Activated T-helper 1 cell treated with anti-CD3 and anti-CD28 coated beads, Interleukin-2, amount 50 U/mL, for 16 hours (primary cell): ENCODE measurements at places on chromosomes 1 and 21.

GRCh38 chr1:246037832-246038231, 469.2 kb downstream of the SMYD3 start:
- no peak for DNase-seq

DNA sequence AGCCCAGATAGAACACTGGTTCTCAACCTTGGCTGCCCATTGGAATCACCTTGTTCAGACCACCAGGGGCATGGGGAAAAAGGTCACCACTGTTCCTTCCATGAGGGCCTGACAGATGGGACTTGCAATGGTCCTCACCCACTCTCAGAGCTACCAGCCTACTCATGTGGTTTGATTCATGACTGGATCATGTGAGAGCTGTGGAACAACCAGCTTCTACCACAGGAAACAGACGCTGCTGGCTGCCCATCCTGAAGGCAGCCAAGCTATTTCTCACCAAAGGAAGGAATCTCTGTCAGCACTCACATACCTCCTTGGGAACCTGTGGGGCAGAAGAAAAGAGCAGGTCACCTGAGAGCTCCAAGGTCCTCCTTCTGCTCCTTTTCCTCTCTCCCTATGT, 53.6 kb downstream of the CAPN8 start:
- DNase-seq, result no peak

DNA sequence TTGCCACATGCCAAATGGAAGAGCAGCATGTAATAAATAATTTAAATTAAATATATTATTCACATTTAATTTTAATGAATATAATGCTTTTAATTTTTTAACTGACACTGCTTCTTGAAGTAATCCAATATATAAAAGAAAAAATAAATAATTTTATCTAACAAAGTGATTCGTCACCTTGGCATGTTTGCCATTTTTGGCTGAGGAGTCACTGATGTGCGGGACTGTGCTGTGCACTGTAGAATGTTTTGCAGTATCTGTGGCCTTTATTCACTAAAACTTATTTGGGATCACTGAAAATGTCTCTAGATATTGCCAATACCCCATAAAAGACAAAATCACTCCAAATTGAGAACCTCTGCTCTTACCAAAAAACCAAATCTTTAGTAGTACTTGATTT, 807.8 kb downstream of the BRINP3 start:
- DNase-seq, result no peak

DNA sequence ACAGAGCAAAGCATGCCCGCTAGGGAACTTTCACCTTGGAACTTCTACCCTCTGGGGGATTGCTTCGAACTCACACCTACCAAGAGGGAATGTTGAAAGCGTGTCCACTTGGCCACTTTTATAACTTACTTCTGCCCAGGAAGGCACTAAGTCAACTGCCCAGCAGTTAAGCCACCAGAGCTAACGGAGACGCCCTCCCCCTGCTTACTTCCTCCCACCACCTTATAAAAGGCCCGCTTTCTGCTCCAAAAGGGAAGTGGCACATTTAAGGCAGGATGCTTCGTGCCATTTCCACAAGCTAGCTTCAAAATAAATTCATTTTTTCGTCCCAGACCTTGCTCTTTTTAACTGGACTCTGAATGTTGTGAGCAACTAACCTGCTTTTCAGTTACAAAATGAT, 3.2 kb upstream of the AK2 start:
- DNase-seq, result no peak
